Naive thymus-derived CD8-positive, alpha-beta T cell (primary cell): ENCODE measurements at places on chromosomes 2 and 18.

GRCh38 chr2:100653449-100654035 is 90.7 kb downstream of the PDCL3 start:
- DNase-seq, result peak; percentile 88

DNA sequence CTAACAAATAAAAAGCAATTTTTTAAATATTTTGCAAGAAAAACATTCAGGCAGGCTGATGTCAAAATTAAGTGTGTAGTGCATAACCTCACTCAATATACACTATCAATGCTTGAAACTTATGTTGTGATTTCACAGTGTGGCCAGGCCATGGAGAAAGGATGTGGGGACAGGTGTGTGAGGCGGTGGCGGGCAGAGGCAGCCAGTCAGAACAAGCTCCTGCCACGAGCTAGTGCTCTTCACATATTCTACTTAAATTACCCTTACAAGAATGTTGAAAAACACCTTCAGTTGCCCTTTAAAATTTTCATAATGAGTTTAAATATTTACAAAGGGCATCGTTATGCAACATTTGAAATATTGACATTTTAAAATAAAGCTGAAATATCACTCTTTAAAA is 43.2 kb downstream of the CYB5A start:
- DNase-seq, result no peak

DNA sequence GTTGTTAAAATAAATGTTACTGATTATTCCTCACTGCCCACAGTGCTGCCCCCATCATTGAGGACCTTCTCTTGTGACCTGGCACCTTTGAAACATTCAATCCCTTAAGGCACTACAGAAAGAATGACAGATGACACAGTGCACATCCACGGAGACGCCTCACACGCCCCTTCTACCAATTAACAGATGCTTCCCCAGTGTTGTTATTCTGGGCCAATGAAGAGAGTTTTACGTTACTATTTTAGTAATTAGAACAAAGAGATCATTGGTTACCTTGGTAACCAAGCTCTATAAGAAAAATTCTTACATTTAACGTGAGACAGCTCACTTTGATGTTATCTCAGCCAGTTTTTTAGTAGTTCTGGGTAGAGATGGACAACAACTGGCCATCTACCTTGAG is 152.0 kb downstream of the ZNF236 start:
- no peak for DNase-seq

DNA sequence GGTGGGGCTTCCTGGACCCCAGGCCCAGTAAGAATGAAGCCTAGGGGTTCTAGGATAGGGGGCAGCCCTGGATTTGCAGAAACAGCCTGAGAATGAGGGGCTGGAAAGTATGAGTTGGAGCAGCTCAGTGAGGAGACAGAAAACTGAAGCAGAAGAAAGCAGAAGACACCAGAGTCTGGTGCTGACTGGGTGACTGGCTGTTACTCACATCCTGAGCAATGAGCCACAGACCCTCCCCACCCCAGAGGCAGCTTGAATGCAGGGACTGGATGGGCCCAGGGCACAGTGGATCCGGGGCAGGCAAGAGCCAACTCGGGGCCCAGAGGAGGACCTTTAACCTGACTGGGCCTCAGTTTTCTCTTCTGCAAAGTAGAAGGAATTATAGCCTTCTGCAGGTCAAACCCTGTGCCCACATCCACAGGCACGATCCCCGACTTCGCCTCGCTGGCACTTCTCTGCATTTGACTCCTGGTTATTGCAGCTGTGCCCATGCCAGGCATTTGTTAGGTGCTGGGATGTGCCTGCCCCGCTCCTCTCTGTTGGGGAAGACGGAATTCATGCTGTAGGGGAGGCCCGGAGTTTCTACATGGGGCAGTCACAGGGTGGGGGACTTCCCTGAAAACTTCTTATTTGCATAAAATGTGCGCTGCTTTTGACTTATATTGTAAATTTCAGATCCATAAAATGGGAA is 8.5 kb downstream of the STEAP3 start:
- no peak for DNase-seq

DNA sequence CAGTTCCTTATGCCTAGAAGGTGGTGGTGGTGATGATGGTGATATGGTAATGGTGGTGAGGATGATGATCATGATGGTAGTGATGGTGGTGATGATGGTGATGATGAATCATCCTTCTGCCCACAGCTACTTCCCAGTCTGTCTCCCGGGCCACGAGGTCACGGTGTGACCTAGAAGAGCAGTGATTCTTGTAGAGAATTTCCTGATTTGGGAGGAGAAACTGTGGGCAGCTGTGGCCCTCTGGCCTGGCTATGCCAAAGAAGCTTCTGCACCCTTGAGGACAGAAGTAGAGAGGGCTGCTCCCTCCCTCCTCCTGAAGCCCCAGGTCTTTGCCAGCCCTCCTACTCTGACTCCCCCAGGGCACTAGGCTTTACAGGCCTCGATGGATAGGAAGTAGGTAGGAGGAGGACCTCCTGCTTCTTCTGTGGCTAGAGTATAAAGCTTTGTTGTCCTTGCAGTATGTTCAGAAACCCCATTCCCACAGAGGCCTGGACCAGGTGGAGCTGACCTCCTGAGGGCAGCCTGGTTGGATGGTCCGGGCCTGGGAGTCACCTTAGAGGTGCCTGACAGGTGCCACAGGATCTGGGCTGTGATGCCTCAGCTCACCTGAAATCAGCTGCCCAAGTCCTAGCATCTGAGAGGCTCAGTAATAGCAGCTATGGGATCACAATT is 57.9 kb upstream of the EPAS1 start:
- no peak for DNase-seq

DNA sequence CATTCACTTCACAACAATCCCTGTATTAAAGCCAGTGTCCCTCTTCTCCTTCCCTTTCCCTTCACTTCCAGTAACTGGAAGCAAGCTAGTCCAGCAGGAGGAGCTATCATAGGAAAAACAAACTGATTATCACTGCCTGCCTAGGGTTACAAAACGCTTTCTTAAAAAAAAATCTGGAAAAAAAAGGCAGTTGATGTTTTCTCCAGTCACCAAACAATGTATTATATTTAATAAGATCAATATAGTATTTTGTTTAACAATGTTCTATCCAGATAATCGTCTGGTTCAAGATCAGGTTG is 78.8 kb upstream of the ITGB6 start:
- DNase-seq, result no peak

- no peak for DNase-seq
Measured at GRCh38 chr2:239040152-239040761, 192.4 kb downstream of the TWIST2 start.

DNA sequence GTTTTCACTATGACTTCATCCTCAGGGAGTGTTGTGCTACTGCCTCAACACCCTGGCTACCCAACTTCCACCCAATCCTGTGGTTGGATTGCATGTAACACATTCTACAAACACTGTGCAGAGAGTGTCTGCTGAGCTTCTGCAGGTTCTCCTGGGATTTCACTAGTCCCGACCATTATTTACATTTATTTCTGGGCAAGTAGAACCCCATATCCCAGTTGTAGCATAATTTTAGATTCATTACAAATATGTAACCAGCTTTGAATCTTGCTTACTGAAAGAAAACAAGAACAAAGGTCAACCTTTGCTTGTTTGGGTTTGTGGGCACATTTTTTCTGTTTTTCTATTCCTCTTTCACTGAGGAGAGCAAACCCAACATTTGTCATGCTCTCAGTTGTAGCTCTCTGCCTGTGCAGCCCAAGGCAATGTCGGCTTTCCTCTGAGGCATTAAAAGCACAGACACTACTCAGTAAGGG is 2036.1 kb upstream of the LRRTM1 start:
- DNase-seq, result no peak

GRCh38 chr2:148279216-148279615 is 258.3 kb downstream of the MBD5 start:
- no peak for DNase-seq

- DNase-seq, result peak; percentile 38
Measured at GRCh38 chr2:101725515-101726192, 28.1 kb downstream of the MAP4K4 start.

DNA sequence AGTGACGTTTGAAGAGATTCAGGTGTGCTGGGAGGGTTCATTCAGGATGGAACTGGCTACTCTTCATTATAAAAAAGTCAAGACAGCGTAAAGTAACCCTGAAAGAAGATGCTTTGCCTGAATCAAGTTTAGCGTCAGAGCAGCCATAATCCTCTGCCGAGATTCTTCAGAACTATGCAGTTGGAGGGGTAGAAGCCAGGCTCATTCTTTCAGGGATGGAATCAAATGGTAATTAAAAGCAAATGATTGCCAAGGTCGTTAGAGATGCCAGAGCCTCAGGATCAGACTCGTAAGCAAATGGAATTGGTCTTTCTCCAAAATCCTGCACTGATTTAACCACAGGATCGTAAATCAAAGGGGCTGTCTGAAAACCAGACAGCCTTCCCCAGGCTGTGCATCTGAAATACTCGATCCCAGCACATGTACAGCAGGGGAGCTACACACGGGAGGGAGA is 21.9 kb downstream of the APCDD1 start:
- no peak for DNase-seq

GRCh38 chr2:174120346-174120745 is 128.0 kb downstream of the OLA1 start:
- DNase-seq, result no peak

- DNase-seq, result no peak
Measured at GRCh38 chr2:201833781-201834180, 27.4 kb downstream of the CDK15 start.

GRCh38 chr2:10161961-10162441 is 39.5 kb downstream of the RRM2 start:
- DNase-seq, result no peak

- no peak for DNase-seq
Measured at GRCh38 chr2:238895891-238896600, 48.2 kb downstream of the TWIST2 start.

DNA sequence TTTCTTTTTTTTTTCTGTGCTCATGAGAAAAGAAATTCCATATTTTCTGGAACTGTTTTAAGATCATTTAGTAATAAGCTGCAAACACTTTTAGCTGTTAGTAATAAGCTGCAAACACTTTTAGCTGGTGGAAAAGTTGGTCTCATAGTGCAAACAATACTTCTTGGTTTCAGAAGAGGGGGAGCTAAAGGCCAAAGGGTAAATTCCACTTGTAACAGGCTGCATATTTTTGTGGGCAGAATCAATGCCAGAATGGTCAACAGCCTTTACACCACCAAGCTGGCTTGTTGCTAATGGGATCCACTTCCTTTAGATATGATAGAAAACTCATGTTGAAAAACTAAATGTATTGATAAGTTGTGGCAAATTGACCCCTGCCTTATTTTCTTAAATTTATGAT is 356.8 kb downstream of the NR4A2 start:
- DNase-seq, result no peak

- DNase-seq, result no peak
Measured at GRCh38 chr18:2891526-2892431, 45.0 kb downstream of the EMILIN2 start.

DNA sequence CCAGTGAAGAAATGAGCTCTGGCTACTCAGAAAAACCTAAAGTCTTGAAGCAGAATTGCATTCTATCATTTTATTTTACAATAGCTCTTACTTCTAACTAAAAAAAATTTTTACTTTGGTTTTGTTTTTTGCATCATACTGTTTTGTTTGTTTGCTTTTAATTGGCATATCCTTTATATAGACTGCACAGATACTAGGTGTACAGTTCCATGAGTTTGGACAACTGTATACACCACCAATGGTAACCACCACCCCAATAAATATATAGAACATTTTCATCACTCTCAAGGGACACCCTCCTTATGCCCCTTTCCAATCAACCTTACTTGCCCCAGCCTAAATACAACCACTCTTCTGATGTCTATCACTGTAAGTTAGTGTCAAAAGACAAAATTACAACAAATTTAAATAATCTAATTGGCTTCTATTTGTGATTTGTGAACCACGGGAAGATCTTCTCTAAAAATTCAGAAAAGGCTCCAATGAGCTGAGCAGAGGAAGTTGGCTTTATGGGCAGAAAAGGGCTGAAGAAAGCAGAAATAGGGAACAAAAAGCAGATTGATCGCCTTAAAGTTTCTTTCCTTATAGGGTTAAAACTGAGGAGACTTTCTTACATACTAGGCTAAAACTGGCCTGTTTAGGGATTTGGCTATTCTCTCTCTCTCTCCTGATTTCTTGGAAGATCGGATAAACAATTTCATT is 22.2 kb upstream of the SOS1 start:
- DNase-seq, result no peak
